ENCODE measurements at places on chromosomes 1 and 21.

- DNase-seq, result no peak
These were observed 4.8 kb downstream of the GNG4 start for GRCh38 chr1:235644693-235645305.

DNA sequence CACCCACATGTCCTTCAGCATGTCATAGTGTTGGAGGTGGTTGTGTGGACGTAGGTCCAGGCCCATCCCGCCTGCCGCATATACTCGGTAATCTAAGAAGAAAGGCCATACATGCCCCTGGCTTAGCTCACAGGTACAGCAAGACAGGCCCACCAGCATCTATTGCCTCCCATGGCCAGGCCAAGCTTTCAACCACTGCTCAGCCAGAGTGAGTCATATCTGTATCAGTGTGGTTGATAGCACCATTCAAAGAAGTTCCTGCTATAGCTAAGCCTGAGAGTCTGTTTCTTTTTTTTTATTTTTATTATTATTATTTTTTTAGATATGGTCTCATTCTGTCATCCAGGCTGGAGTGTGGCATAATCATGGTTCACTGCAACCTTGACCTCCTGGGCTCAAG is 17.0 kb downstream of the KLHDC8A start:
- no peak for DNase-seq

DNA sequence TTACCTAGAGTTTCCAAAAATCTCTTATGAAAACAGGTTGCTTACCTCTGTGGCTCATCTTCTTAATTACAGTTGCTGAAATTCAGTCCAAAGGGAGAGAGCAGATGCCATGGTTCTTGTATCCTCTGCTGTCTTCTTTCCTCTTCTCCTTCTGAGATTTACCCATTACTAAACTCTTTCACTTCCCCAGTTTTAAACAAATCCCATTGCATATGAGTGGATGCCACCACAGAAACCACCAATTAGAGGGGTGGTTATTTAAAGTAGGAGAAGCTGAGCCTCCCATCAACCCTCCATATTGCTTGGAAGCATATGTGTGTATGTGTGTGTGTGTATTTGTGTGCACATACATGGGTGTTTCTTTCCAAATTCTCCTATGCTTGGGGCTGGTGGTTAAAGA is 128.5 kb upstream of the KCNK1 start:
- no peak for DNase-seq

- no peak for DNase-seq
These were observed 92.6 kb downstream of the NID1 start for GRCh38 chr1:235972311-235972689.

- DNase-seq, result no peak
These were observed 52.4 kb downstream of the TMEM53 start for GRCh38 chr1:44621841-44622286.

DNA sequence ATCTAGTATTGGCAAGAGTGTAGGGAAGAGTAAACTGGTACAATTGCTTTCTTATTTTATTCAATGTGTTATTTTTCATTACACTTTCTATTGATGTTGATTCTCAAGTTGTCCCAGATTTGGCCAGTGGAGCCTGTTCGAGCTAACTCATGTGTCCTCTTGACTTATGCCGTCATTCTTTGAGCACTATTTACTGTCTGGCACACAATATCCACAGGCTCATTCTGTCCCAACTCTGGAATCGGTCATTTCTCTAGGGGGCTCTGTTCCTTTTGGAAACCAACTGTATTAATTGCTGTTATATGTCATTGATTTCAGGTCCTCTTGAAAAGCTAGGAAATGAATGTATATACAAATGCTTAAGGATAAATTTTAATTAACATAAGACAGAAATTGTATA is 22.4 kb upstream of the SFPQ start:
- no peak for DNase-seq

DNA sequence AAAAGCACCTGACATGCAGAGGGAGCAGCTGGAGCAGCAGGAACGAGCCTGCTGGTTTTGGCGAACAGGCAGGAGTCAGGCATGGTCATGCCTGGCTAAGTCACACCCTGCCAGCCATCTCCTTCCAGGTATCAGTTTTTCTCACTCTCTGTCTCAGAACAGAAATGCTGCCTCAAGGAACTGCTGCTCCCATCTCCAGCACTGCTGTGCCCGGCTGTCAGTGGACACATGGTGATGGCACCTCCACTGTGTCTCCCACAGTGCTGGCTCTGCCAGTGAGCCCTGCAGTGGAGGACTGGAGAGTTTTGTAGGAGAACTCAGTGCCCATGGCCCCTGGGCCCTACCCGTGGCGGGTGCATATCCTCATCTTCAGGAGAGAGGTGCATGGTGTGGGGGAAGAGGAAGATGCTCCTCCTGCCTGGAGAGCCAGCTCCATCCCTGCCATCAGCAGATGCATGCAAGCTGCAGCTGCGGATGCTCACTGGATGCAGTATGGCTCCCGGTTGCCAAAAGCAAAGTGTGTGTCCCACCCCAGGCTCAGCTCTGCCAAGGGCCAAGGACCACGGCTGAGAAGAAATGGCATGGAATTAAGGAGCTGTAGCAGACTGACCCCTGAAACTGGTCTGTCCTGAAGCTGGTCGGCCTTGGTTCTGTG is 114.7 kb downstream of the GRIK3 start:
- no peak for DNase-seq

- no peak for DNase-seq
These were observed 3.7 kb upstream of the MEGF6 start for GRCh38 chr1:3614755-3615742.

DNA sequence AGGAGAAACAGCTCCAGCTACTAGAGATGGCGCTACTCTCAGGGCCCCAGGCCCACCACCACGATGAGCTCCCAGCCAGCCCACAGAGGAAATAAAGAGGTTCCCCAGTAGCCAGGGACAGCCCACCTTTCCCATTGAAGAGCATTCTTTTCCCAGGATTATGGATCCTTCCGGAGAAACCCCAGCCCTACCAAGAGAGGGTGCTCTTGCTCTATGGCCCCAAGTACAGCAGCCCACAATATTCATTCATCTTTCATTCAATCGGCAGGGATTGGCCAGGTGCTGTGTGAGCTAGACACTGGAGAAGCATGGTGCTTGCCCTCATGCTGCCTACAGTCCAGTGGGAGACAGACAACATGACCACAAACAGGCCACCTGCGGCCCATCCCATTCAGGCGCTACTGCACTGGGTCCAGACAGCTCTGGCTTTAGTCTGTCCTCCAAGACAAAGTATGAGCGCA is 29.9 kb downstream of the PMVK start:
- DNase-seq, result no peak

DNA sequence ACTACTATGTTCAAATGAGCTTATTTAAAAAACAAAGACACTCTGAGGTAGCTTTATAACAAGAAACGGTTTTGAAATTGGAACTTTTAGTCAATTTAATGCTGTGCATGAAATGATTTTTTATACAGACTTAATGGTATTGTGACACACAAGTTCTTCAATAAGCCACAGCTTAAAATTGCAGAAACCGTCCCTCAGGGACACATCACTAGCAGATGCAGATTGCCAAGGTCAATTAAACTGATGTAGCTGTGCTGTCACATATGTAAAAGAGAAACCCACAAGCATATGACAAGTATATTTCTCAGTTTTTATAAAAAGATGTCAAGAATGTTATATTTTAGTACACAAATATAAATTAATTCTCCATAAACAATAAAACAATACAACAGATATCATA is 366.9 kb downstream of the DPYD start:
- no peak for DNase-seq

GRCh38 chr1:46717654-46718053 is 1.3 kb downstream of the EFCAB14 start:
- no peak for DNase-seq

DNA sequence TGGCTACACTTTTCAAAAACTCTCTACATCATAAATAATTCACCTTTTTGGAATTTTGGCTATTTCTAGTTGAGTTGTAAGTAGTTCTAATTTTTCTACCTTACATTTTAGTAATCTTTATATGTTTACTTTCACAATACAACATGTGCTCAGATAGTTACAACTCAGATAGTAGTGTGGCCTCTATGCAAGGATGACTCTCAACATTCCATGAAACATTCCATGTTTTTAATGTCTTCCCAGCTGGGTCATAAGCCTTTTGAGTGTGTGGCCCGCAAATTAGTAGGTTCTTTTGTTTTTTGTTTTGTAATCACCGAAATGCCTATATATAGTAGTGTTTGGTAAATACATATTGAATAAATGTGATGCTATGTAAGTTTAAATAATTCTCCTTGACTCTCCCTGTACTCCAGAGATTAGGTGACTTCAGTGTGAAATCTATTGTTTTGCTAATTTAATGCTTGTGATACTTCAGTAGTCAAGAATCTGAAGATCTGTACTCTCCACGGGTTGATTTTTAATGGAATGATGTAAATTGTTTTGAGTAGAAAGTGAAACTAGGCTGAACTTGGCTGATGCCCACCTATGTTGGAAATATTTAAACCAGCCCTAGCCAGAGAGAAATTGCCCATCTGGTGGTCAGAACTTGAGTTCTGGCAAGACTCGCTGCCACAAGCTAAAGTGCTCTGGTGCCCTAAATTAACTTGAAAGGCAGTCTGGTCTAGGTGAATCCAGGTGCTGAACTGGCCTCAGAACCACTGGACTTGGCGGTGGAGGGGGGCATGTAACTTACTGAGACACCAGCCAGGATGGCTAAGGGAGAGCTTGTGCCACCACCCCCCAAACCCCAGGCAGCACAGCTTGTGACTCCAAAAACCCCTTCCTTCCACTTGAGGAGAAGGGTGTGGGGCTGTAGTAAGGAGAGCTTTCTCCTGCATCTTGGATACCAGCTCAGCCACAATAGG is 165.6 kb downstream of the USP25 start:
- no peak for DNase-seq

DNA sequence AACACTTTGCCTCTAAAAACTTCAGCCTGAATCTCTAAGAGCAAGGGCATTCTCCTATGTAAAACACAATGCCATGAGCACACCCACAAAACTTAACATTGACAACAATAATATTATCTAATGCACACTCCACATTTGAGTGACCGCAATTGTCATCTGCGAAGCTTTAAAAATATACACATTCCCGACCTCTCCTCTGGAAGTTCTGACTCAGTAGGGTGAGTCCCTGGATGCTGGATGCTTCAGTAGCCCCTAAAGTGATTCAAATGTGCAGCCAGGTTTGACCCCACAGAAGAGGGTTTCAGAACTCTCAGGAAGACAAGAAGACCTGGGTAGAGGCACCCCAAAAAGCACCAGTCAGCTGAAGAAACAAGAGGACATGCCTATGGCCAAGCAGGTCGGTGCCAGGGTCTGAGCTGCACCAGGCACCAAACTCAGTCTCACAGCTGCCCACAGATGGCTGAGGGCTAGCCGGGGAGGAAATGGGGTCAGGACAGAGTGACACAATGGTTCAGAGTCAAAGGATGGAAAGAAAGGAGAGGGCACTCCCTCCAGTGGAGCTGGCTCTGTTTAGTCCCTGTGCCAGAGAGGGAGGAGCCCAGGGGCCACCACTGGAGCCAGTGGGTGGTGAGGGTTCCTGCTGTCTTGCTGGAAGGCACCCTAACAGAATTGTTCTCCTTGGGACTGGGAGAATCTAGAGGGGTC is 17.4 kb downstream of the PIK3C2B start:
- no peak for DNase-seq

GRCh38 chr1:166164995-166165660 is 1.7 kb downstream of the FAM78B start:
- DNase-seq, result no peak

DNA sequence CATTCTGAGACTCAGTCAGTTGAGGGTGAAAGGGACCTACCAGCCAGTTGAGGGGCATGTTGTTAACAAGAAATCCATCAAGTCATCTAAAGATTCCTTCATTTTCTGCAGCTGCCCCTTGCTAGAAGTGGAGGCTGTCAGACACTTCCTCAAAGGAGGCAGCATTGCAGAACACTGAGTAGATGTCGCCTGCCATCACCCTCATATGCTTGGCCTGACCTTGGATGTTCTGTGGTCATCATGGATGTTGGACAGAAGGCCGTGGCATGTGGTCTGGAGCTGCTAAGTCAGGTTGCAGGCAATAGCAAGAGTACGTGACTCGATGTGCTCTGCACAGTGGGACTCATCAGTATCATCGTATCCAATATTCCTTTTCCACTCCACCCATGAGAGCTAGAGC is 70.6 kb downstream of the GATAD2B start:
- DNase-seq, result no peak

- DNase-seq, result peak; percentile 79
These were observed 79.2 kb upstream of the WDR26 start for GRCh38 chr1:224513787-224514209.

DNA sequence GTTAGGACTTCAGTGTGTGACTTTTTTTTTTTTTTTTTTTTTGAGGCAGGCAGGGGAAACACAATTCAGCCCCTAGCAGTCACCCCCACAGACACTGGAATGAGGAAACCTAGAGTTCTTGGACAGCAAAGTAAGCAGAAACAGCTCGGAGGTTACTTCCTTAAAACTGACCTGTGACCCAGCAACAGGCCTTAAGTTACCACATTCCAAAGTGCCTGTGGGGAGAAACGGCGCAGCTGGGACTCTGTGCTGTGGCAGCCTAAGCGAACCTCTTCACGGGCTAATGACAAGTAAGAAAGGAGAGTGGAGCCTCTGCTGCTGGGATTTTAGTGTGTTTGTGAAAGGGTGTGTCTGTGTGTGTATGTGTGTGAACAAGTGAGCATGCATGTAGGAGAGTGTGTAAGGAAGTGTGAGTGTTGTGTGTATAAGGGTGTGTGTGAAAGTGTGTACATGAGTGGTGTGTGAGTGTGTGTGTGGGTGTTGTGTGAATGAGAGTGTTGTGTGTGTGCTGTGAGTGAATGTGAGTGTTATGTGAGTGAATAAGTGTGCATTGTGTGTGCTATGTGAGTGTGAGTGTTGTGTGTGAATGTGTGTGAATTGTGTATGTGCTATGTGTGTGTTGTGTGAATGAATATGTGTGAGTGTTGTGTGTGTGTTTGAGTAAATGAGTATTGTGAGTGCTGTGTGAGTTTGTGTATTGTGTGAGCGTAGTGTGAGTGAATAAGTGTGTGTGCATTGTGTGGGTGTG is 180.8 kb downstream of the BRINP2 start:
- no peak for DNase-seq
